Left renal cortex interstitium (tissue), 4 donors: ENCODE measurements at places on chromosomes 6 and 20.

GRCh38 chr6:66986940-66987339, 1279.9 kb upstream of the EYS start:
- no peak for DNase-seq

GRCh38 chr20:36299459-36299858, 6.7 kb upstream of the DLGAP4 start:
- no peak for DNase-seq

- no peak for DNase-seq
Measured at GRCh38 chr6:44253307-44254101, 3.8 kb downstream of the SLC35B2 start.

- no peak for DNase-seq
Measured at GRCh38 chr6:139931747-139932146, 557.3 kb upstream of the CITED2 start.

DNA sequence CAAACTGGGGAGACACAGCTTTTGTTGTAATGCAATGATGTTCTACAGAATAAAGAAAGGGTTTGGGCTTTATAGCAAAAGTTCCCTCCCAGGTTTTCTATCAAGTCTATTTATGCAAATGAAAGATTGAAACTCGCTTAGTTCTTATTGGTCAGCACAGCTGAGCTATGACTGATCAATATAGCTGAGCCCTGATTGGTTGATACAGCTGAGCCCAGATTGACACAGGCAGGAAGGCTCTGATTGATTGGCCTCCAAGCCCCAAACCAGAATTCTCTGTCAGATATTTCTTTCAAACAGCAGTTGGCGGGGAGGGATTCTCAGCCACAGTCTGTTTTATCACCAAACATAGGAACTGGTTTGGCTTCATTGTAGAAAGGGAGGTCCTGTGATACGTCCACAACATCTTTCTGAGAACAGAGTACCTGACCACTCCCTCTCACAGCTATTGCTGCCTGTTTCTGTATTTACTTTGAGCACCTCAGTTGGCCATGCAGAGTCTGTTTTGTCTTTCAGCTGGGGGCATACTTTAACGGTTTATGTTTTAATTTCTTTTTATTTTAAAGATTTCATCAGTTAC, 223.5 kb downstream of the PACRG start:
- DNase-seq, result no peak

- no peak for DNase-seq
Measured at GRCh38 chr6:36751833-36752186, 54.2 kb downstream of the RAB44 start.

GRCh38 chr6:121437851-121438651, 2.6 kb downstream of the GJA1 start:
- peak; percentile 65 for DNase-seq

DNA sequence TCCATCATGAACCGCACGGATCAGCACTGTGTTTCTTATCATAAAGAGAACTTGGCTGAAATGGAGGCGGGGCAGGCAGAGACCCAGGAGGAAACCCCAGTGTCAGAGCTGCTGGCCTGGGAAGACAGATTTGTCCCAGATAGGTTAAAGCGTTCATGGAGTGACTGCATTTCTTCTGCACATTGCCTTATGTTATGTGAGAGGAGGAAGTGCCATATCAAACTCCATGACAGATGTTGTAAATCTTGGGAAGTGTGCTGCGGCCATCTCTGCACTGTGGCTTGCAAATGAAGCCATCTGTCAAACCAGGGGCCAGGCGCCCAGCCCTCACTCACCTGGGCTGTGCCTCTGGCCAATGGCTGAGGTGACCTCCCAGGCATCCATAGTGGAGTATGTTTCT, 163.0 kb downstream of the SLC24A3 start:
- peak; percentile 20 for DNase-seq
